ENCODE measurements at places on chromosomes 4 and X. TPM values are rescaled to one million over a fixed set of nuclear protein-coding genes. Genes with fewer than 3 reads are reported as not detected.
A peak's percentile ranks its signal among the peaks of the same experiment; 100 is the strongest.

GRCh38 chrX:134735015-134735414, 76.7 kb upstream of the PLAC1 start:
- DNase-seq = no peak

- DNase-seq = no peak
These were observed 5.6 kb upstream of the CENPC start for GRCh38 chr4:67550857-67551256.

DNA sequence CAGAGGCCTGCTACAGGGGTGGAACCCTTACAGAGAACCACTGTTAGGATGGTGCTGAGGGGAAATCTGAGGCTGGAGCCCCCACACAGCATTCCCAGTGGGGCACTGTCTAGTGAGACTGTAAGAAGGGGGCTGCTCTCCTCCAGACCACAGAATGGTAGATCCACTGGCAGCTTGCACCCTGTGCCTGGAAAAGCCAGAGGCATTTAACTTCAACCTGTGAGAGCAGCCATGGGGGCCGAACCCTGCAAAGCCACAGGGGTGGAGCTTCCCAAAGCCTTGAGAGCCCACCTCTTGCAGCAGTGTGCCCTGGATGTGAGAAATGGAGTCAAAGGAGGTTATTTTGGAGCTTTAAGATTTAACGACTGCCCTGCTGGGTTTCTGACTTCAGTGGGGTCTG, 159.4 kb downstream of the BMPR1B start:
- DNase-seq = no peak

- no peak for DNase-seq
These were observed 28.1 kb downstream of the TBC1D14 start for GRCh38 chr4:6937754-6938153.

DNA sequence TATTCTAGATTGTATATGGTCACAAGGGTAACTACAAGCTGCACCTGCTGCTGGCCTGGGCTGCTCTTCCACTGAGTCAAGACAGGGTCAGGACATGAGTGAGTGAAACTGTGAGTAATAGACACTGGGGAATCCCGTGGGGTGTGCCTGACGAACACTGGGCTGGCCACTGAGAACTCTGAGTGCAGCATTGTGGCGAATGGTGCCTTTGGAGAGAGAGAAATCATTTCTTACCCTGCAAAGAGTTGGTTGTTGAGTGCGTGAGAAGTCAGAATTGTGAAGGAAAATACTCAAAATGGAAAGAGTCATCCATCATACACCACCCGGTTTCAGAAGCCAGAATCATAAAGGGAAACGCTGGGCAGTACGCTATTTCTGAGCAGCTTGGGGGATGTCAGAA, 43.1 kb upstream of the LSM6 start:
- DNase-seq = no peak

- DNase-seq = no peak
These were observed 441 bp upstream of the ARHGAP4 start for GRCh38 chrX:153926552-153926857.

- no peak for DNase-seq
These were observed 53.0 kb downstream of the TMEM154 start for GRCh38 chr4:152626790-152627189.

DNA sequence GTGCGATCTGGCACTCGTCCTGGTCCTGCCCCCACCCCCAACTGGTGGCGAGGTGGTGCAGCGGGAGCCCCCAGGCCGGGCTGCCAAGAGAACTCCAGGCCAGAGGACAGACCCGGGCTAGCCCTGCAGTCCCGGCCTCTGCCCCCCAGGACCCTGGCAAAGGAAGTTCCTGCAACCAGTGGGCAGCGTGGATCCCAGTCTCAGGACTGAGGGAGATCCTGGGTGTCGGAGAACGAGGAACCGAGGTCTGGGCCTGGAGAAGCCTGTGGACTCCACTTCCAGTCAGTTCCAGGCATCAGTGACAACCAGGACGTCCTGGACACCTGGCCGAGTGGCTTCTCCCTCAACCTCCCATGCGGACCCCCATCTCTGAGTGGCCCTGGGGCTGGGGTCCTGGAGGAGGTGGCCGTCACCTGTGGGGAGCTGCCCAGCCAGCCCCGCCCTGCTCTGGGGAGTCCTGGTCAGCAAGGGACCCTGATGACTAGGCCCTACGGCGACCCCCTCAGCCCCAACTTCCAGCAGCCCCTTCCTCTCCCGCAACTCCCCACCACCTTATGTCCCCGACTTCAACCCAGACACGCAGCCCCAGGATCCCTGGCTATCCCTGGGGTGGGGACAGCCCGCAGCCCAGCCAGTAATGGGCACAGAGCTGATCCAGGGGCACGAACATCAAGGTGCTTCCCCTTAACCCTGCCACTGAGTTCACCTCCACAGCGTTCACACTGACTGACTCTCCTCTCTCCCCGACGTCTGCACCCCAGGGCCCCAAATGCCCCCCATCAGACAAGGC, 53.7 kb upstream of the NKX1-1 start:
- DNase-seq = peak; percentile 7

DNA sequence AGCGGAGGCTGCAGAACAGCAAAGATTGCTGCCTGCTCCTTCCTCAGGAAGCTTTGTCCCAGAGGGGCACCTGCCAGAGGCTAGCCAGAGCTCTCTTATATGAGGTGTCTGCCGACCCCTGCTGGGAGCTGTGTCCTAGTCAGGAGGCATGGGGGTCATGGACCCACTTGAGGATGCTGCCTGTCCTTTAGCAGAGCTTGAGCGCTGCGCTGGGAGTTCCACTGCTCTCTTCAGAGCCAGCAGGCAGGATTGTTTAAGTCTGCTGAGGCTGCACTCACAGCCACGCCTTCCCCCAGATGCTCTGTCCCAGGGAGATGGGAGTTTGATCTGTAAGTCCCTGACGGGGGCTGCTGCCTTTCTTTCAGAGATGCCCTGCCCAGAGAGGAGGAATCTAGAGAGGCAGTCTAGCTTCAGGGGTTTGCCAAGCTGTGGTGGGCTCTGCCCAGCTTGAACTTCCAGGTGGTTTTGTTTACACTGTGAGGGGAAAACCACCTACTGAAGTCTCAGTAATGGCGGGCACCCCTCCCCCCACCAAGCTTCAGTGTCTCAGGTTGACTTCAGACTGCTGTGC, 10.9 kb downstream of the DCK start:
- DNase-seq = no peak

DNA sequence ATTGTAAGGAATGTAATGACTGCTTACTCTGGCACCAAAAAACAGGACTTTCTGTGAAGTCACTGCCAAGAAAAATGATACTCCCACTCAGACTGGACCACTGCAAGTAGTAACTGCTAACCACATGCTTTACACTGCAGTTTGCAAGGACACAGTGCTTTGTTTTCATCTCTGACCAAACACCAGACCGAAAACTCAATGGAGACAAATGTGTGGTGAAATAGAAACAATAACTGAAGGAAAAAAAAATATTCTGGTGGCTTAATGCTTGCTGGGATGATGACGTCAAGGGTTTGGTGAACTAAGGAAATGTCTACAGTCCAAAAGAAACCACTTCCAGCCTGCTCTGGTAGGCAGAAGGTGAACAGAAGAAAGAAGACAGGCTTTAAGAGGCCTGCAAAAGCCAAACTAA, 13.2 kb downstream of the GPC4 start:
- no peak for DNase-seq

DNA sequence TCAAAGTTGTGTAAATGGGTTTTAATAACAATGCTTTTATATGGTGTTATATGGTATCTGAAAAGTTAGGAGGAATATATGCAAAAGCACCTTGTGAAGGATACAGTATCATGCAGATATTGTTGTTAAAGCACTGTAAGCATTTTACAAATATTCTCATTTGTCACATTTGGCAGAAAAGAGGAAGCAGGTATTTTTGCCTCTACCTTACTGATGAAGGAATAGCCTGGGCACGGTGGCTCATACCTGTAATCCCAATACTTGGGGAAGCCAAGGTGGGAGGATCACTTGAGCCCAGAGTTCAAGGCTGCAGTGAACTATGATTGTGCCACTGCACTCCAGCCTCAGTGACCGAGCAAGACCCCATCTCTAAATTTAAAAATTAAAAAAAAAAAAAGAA, 12.2 kb upstream of the GDPD2 start:
- no peak for DNase-seq

DNA sequence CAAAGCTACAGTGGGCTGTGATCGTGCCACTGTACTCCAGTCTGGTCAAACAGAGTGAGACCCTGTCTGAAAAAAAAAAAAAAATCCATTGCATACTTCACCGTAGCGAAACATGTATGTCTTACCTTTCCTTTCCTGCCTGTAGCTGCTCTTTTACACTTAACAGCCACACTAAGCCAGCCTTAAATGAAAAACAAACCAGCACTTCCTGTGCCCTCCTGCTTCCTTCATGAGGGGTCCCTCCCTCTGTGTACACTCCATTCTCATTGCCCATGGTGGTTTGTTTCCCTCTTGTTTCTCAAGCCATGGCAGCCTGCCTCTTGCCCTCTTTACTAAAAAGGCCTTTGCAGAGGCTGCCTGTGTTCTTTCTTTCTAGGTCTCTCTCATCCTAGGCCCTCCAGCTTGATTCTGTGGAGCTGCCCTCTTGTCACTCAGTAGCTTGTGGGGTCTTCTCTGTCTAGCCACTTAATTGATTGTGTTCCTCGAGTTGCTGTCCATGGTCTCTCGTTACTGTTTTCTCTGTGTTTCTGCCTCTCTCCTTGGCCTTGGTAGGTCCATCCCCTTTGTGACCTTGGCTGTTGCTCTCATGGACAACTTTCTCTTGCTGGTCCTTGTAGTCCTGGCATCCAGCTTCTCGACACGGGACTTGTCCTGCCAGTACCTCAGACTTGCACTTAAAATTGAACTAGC, 52.1 kb upstream of the MSANTD1 start:
- DNase-seq = no peak

DNA sequence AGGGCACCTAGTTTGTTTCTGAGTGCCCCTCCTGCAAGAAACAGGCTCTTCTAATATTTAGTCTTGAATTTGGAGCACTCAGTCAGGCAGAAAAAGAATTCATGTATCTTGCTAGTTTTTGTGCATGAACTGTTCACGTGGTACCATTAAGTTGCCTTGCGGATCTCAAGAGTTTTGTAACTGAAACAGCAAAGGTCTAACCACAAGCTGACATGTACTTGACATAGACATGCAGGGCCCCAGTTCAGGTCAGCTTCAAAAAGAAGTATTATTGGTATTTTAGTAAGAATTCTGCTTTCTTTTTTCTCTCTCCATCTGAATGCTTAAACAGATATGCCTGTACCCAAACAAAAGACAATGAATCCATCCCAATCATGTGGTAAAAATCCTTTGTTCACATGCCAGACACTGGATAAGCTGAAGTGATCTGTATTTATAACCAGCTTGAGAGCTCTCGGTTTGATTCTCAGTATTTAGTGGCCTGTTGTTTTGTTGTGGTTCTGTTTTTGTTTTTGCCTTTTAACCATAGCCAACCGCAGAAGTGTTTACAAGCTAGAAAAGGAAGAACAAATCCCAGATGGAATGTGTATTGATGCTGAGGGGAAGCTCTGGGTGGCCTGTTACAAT, 13.0 kb downstream of the RGN start:
- no peak for DNase-seq

DNA sequence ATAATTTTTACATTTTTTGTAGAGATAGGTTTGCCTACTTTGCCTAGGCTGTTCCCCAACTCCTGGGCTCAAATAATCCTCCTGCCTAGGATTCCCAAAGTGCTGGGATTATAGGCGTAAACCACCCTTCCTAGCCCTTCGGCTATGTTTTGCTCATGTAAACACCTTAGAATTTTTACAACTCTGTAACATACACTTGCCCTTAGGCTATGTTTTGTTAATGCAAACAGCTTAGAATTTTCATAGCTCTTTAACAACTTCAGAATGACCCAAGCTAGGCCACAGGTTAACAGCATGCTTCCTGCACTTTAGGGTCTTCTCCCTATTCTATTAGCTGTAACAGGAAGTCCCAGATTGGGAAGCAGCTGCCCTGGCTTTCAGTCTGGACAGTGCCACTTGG, 24.2 kb downstream of the KLHL15 start:
- DNase-seq = no peak

GRCh38 chr4:150582873-150583286, 929 bp downstream of the MAB21L2 start:
- no peak for DNase-seq

GRCh38 chr4:85611661-85612060, 136.7 kb downstream of the ARHGAP24 start:
- no peak for DNase-seq

DNA sequence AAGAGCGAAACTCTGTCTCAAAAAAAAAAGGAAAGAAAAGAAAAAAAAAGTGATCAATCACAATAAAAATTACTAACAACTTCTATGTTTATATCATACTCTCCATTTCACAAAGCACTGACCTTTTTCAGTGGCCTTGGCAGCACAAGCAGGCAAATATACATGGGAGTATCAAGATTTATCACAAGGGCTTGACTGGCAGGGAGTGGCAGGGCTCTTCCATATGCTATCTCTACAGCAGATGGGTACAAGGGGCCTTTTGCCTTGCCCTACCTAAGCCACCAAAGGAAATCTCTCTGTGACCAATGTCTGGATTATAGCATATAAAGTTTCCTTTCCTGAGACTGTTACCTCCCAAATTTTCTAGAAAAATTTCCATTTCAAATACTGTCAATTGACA, 24.4 kb downstream of the TSPAN5 start:
- no peak for DNase-seq

DNA sequence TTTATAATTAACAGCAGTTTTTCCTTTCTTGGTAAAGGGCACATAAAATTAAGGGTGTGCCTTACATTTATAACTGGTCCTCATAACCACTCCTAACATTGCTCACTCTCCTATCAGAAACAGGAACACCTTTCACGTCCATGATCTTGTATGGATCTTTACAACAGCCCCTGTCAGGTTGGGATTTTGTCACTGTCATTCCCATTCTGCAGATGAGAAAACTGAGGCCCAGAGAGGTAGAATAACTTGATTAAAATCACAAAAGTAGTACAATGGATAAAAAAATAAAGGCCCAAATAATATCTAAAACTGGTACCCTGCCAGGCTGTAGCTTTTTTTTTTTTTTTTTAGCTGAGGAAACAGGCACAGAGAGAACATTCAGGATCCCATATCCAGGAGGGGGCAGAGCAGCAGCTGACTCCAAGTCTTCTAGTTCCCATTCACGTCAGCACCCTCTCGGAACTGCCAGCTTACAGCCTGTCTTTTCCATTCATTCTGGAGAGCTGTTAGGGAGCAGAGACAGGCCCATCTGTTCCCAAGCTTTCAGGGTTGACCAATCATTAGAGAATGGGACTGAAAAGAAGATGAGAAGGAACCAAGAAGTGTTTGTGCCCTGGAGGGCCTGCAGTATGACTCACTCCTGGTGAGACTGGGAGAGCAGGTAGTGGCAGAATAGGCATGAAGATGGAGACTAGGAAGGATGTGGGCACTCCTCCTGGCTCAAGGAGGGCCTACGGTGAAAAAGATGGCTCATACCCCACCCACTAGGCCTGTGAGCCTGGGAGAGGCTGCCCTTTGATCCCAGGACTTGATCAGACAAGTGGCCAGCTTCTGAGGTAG, 7.3 kb downstream of the SUV39H1 start:
- DNase-seq = no peak

DNA sequence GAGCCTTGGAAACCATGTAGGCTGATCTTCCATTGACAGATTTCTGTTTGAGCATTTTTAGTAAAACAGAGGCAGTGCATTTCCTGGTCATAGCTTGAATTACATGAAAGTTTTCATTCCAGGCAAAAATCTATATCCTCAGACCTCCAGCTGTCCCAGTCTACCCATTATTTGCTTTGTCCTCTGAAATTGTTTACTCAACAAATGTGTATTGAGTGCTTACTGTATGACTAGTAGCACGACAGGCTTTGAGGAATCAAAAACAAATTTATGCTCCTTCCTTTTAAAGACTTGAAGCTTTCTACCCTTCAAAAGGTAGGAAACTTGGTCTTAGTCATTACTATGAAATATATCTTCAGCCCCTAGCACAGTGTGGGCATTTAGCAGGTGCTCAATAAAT, 307.9 kb upstream of the IGFBP7 start:
- no peak for DNase-seq

GPM6B gene
- 44.1 TPM for total RNA-seq

Measured in uterus (tissue), 4 donors.